ENCODE measurements at places on chromosomes 1 and 21. TPM values are rescaled to one million over a fixed set of nuclear protein-coding genes. Genes with fewer than 3 reads are reported as not detected.

The RIPK4 gene
- total RNA-seq = not detected

The TMCC2 gene
- 8.4 TPM for total RNA-seq

The NTRK1 gene
- total RNA-seq = 13.8 TPM

The CASQ1 gene
- not detected for total RNA-seq

The CD5L gene
- not detected for total RNA-seq

The LRRC53 gene
- not detected for total RNA-seq

The HTR6 gene
- not detected for total RNA-seq

The MROH9 gene
- not detected for total RNA-seq

The EPHB2 gene
- not detected for total RNA-seq

The CASZ1 gene
- total RNA-seq = 9.5 TPM

The MNDA gene
- not detected for total RNA-seq

Data from T-helper 1 cell treated with Interleukin-12 subunit alpha and Interleukin-12 subunit beta and Interleukin-4 antibody, amounts not matched to agents 30 ng/mL and 1 ng/mL, for 36 hours (primary cell).